ENCODE measurements at places on chromosomes 3 and 15.

- no peak for DNase-seq
Measured at GRCh38 chr3:192332386-192333291, 394.7 kb downstream of the FGF12 start.

DNA sequence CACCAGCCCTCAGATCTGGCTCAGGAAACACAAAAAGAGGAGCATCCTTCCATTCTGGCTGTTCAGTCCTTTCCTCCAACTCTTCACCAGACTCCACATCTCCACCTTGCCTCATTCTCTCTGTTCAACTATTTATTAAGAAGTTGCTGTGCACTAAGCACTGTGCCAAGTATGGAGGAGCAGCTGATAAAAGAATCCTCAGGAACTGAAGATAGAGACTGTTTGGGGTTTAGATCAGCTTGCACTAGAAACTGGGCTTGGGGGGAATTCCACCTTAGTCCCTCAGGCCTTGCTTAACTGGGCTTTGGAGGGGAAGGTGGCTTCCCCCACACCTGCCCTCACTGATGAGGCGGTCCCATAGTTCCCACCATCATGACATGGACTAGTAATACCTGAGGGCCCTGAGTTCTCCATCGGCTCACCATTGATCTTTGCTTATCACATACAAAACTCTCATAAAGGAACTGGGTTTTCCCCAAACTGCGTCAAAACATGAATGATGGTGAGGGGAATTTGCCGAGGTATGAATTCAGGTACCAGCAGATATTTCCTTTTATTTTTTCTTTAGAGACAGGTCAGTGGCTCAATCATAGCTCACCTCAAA is 1.7 kb upstream of the CCR8 start:
- DNase-seq = no peak

GRCh38 chr3:158167737-158168557 is 58.1 kb downstream of the RSRC1 start:
- DNase-seq = peak; percentile 85

- no peak for DNase-seq
Measured at GRCh38 chr3:8778475-8778874, 9.1 kb upstream of the OXTR start.

GRCh38 chr15:43134157-43134635 is 810 bp downstream of the TMEM62 start:
- no peak for DNase-seq

DNA sequence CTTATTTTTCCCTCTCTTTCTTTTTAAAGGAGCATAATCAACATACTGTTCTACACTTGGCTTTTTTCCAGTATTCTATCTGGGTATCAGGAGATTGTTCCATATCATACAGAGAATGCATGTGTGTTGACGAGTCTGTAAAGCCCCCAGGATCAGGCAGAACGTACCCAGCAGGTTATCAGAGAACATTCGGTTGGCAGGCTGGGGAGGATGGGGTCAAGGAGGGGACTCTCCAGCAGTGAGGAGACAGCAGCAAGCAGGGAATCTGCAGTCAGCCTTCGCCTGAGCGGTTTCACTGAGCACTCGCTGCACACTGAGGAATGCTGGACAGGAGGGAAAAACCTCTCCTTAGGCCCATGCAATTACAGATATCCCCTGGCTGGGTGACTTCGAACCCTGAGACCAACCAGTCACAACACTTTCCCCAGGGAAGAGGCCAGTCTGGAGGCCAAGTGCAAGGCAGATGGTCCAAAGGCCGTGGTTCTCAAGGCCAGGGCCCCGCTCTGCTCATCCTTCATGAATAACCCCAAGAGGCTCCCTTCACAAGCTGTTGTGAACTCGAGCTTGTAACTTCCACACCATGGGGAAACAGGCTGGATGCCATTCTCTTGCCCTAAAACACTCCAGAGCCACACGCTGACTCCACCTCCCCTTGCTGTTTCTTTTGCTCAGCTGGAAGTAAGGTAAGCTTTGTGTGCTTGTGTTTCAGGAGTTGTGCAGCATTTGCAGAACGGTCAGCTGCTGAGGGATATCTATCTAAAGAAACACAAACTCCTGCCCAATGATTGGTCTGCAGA is 60.1 kb downstream of the PXYLP1 start:
- DNase-seq = no peak

DNA sequence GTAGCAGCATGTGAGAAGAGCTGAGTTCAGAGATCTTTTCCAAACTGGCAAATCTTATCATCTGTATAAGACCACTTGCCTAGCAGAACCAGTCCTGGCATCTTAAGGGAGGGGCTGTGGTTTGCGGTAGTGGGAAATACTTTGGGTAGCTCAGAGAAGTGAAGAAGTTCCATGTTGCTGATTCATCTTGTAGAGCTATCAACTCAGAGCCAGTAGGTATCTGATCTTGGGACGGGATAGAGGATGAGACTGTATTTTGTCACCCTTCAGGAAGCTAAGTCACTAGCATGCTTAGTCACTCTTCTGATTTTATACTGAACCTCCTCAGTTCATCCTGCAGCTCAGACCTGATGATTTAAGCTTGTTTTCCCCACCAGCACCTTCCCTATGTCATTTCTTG is 211.4 kb downstream of the NR1D2 start:
- no peak for DNase-seq

DNA sequence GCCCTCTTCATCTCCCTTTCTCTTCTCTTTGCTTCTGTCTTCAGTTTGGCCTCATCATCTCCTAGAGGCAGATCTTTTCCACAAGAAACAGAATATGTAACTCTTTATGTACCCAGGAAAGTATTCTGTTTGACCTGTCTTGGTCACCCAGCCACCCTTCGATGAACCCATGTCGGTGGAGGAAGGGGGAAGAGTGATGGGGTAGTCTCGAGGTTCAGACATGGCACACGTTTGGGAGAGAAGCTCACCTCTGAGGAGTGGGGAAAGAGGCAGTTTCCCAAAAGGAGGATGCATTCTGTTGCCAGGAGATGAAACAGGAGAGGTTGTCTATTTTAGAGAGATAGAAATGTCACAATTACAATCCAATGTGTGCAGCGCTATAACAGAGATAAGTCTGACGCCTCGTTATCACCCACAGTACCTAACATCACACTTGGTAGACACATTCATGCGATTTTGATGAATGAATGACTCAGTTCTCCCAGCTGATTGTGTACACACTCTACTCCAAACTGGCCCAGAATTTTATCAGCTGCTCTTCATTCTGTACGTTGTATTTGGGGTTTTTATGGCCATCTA is 722 bp upstream of the CCDC50 start:
- no peak for DNase-seq

DNA sequence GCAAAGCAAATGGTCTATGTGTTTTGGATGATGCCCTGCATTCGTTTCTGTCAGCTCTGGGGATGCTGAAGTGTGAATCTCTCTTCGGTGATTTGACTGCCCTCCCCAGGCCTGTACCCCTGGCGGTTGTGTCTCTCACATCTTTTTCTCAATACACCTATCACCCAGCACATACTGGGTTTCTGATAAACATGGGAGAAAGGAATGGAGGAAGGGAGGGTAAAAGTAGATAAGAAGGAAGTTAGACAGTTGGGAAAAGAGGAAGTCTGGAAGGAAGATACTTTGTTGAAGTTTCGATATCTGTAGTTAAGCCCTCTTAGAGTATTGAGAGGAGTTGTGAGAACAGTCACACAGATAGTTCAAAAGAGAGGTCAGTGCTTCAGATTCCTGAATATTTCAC is 35.8 kb upstream of the LRTM1 start:
- no peak for DNase-seq

GRCh38 chr3:117409256-117409655 is 699.7 kb downstream of the TUSC7 start:
- no peak for DNase-seq

- DNase-seq = no peak
Measured at GRCh38 chr3:13263770-13264467, 156.2 kb downstream of the NUP210 start.

DNA sequence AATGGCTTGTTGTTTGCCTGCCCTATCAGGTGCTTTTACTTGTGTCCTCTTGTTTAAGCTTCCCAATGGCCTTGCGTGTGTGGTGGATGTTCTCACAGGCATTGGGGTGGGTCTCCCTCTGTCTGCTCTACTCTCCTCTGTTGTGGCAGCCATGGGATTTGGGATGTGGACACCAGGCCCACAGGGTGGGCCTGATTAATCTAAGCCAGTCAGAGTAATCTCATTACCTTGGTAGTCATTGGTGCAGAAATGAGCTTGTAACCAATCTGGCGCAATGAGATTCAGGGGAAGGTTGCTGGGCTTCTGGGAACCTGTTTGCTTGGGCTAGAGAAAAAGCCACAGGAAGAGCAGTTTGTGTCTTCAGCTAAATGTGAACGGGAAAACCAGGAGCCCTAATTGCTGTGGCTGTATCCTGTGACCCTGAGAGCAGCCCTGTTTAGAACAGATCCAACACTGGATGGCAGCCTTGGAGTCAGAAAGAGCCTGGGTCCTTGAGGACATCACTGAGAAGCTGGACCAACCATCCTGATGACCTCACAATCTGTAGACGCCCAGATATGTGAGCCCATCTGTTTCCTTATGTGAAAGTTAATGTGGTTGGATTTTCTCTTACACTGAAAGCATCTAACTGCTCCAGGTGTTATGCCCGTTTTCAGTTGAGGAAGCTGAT is 157.3 kb upstream of the UBE2E1 start:
- DNase-seq = no peak

DNA sequence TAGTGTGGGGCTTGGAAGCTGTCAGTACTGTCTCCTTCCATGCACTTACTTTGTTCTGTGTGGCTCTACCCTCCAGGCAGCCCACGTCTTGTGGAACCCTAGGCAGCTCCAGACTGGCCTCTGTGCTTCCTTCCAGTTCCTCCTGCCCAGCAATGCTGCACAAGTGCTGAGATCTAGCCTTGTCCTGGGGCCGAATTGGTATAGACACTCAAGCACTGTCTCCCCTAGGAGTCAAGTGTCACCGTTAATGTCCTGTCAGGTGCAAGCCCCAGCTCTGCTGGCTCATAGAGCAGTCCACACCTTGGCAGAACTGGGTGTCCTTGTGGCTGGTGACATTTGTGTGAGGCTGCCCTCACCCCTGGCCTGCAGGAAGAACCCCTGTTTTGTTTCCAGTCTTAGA is 130.1 kb downstream of the EEFSEC start:
- DNase-seq = no peak

GRCh38 chr3:140403079-140403478 is 274.8 kb upstream of the TRIM42 start:
- DNase-seq = peak; percentile 52

GRCh38 chr3:30750967-30751366 is 143.5 kb downstream of the GADL1 start:
- no peak for DNase-seq

GRCh38 chr3:109005443-109005842 is 51.8 kb upstream of the GUCA1C start:
- no peak for DNase-seq

DNA sequence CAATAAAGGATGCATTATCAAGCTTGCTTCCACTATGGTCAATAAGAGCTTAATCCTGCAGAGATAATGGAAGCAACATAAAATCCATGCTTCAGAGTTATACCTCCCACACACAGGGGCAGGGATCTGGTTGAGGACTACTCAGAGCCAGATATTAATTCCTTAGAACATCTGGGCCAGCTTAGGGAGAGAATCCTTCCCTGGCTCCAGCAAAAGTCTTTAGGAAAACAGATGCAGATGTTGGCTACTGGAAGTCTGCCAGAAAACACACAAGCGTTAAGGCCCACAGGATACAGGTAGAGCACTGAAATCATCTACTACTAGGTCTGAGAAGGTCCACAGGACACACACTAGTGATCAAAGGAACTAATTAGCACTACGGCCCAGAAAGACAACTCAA is 25.2 kb downstream of the TMEM202 start:
- DNase-seq = no peak

DNA sequence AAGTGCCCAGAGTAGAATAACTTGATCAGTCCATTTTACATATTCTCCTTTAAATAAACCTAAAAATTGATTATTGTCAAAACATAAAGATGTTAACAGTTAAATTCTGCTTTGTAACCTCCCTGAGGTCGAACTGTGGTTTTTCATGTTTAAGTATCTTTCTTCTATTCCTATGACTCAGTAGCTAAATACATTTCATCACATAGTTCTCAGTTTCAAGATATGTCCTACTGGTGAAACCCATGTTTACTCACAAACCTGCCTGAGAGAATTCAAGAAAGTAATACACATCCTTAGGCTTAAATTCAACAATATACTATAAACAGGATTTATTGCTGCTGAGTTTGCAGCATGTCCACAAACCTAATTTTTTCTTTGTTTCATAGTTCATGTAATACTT is 692.9 kb downstream of the ZPLD1 start:
- no peak for DNase-seq

GRCh38 chr3:130705501-130705900 is 41.1 kb downstream of the PIK3R4 start:
- no peak for DNase-seq

DNA sequence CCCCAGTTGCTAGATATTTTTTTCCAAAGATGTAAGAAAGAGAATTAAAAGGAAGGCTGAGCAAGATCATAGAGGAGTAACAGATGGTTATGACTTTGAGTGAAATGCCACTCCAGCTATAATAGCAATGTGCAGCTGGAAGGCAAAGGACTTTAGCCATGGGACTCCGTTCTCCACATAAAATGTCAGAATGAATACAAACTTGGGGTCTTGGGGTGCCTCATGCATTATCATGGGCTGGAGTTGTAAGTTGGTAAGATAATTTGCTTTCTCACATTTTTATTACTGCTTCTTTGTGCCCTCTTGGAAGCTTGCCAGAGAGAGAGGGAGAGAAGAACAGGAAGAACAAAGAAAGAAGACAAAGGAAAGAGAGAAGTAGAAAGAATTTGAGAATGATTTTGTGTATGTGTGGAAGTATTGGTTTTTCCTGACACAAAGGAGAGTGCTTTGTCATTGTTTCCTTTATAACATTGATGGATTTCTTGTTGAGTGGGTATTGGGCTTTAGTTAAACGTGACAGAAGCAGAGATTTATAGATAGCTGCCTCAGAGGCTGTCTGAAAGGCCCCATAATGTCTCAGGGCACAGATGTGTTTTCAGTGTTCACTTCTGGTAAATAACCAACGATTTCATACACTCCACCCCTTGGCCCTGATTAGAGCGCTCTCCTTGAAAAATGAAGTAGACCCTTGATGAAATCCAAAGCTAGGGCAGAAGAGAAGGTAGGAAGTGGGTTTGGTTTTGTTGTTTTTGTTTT is 715.3 kb downstream of the NR2F2 start:
- no peak for DNase-seq

- DNase-seq = no peak
Measured at GRCh38 chr3:53144862-53145712, 14.9 kb upstream of the RFT1 start.

DNA sequence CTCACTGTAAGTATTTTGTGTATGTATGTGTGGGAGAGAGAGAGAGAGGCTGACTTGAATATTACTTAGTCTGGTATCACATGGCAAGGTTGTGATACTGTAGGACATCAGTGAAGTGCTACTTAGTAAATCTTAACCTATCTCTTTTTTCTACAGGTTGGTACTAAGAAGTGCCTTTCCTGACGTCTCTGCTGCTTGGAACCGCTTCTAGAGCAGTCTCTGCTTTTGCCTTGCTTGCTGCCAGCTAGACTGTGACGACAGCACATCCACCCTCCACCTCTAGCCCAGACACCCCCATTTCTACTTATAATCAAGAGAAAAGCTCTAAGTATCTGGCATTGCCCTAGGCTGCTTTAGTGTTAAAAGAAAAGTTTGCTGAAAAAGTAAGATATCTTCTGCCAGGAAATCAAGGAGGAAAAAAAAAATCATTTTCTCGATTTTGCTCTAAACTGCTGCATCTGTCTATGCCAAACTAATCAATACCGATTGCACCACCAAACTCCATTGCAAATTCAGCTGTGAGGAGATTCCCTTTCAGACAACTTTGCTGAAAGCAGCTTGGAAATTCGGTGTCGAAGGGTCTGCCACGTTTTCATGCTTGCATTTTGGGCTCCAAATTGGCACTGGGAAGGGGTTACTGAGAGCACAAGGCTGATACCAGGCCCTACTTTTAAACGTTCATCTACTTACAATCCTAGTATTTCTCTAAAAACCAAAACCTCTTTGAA is 30.7 kb downstream of the MBNL1 start:
- no peak for DNase-seq
